ENCODE measurements at places on chromosomes 5 and 9. TPM values are rescaled to one million over a fixed set of nuclear protein-coding genes. Genes with fewer than 3 reads are reported as not detected.

The PPIC gene
- total RNA-seq: not detected

The SHOC1 gene
- not detected for total RNA-seq

The CCDC187 gene
- not detected for total RNA-seq

The RARS1 gene
- total RNA-seq: 66.1 TPM

The CD74 gene
- total RNA-seq: 608 TPM

The C9orf40 gene
- total RNA-seq: 15.1 TPM

The TAF1L gene
- total RNA-seq: 0.03 TPM

The FABP6 gene
- total RNA-seq: not detected

The SMIM33 gene
- 2.1 TPM for total RNA-seq

The MPDZ gene
- total RNA-seq: not detected

The RAB24 gene
- 43.8 TPM for total RNA-seq

The SUB1 gene
- 388 TPM for total RNA-seq

The TRIP13 gene
- 19.6 TPM for total RNA-seq

The UNC13B gene
- total RNA-seq: 0.45 TPM

The ZFP62 gene
- 32.8 TPM for total RNA-seq

The ADAMTS16 gene
- not detected for total RNA-seq

The GPR150 gene
- total RNA-seq: 1.8 TPM

Data from activated naive CD4-positive, alpha-beta T cell treated with anti-CD3 and anti-CD28 coated beads, Interleukin-2, amount 10 ng/mL, durations not matched to agents 5 hours and 36 hours (primary cell).